ENCODE measurements at places on chromosomes 3 and 15.

DNA sequence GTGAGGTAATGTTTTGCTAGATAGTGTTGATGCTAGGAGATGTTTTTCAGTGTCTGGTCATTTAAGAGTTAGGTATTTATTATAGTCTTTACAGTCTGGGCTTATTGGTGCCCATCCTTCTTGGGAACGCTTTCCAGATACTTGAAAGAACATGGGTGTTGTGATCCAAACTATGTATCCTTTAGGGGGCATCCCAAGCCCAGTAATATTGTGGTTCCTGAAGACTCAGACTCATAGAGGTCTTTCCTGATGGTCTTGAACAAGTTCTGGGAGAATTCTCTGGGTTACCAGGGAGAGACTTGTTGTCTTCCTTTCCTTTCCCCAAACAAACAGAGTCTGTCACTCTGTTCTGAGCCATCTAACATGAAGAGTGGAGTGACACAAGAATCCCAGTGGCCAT, 99.7 kb upstream of the LRRC3B start:
- DNase-seq: no peak

- no peak for DNase-seq
Measured at GRCh38 chr3:175311946-175312345, 452.8 kb downstream of the NAALADL2 start.

GRCh38 chr3:62795978-62796657, 79.1 kb downstream of the CADPS start:
- no peak for DNase-seq

DNA sequence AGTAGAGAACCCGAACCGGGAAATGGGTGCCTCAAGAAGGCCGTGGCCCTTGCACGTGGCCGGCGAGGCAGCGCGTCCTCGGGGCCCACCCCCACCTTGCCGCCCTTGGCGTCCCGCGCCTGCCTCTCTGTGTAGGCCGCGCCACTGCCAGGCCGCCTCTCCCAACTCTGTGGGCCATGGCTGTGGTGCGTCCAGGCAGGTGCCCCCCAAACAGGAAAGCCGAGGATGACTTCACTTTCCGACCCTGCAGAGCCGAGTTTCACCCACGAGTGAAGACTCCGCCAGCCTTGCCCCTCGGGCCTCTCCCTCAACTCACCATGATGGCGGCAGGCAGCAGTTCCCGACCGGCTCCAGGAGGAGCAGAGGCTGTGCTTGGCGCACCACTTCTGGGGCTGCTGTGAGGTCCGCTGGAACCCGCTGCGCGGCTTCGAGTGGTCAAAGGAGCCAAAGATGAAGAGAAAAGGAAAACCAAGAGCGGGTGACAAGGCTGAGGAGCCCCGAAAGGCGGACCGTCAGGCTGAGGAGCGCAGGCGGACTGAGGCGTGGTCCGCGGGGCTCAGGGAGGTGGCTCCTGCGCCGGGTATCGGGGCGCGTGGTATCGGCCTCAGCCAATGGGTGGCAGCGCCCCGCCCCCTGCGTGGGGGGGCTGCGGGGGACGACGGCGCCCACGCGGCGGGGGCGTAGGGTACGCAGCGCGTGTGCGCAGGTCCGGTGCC, at the start of gene DAZL:
DAZL (minus strand) TSS at position 537 of the 716 bp plus-strand sequence; CDS start at position 319, 218 bp downstream.
- DNase-seq: no peak

DNA sequence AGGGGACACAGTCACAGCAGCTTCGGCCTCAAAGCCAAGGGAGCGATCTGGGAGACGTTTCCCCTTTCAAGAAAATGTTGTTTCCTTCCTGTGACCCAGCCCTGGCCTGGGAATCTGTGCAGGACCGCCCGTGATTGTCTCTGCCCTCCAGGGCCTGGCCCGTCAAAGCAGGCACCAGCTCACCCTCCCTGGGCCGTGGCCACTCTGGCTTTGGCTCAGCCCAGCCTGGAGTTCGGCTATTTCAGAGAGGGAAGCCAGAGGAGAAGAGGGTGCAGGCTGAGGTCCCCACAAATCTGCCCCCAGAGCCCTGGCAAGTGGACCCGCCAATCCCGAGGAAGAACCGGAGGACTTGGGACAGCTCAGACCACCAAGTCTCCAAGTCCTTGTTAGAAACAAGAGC, 12.7 kb downstream of the GATA2 start:
- no peak for DNase-seq

- DNase-seq: no peak
Measured at GRCh38 chr15:51267051-51267702, 71.2 kb downstream of the CYP19A1 start.

Measured in progenitor cell of endocrine pancreas (in vitro differentiated cells).